ENCODE measurements at places on chromosomes 12 and 14.

DNA sequence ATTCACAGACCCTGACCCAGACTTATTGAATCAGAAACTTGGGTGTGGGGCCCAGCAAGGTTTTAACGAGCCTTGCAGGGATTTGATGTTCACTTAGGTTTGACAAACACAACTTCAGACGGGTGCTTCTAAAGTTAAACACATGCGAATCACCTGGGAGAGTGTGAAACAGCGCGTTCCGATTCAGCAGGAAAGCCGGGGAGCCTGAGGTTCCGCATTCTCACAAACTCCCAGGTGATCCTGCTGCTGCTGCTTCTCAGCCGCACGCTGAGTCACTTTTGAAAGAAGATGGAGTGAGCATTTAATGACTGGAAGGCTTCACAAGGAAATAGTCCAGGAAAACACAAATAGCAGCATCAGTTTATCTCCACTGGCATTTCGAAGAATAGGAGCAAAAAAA lies 44.2 kb upstream of the DDX11 start:
- DNase-seq: no peak

DNA sequence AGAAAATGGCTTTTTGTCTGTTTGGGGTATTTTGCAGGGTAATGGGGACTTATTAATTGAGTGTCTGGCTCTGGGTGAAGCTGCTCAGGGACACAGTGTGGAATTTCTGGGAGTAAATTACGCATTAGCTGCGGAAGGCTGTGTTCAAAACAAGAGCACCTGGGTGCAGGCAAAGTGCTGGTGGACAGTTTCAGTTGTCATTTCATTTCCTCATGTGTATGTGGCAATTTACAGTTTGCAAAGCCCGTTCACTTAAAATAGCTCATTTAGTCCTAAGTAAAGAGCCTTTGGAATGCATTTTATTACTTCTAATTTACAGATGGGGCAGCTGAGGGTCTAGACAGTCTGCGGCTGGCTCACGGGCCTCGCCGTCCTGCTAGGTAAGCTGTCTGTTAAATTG lies 546.8 kb downstream of the BCL11B start:
- DNase-seq: no peak

GRCh38 chr12:74021937-74022336 lies 515.7 kb upstream of the ATXN7L3B start:
- DNase-seq: no peak

DNA sequence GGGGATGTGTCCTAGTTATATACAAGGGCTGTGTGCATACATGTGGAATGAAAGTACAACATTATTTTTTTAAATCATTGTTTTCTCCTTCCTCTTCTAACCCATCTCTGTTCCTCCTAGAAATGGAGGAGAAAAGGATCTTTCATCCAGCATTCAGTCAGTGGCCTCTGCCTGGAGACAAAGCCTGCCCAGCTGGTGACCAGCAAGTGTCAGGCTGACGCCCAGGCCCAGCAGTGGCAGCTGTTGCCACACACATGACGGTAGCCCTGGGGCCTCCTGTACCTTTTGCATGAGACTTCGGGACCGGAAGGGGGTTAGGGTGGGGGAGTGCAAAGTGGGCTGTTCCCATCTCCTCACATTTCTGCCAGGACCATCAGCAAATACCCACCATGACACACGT lies 46.2 kb downstream of the ERH start:
- DNase-seq: no peak

- no peak for DNase-seq
These were observed 59.8 kb upstream of the C14orf180 start for GRCh38 chr14:104519721-104520120.

GRCh38 chr12:8779281-8779680 lies 43.1 kb upstream of the A2ML1 start:
- no peak for DNase-seq

DNA sequence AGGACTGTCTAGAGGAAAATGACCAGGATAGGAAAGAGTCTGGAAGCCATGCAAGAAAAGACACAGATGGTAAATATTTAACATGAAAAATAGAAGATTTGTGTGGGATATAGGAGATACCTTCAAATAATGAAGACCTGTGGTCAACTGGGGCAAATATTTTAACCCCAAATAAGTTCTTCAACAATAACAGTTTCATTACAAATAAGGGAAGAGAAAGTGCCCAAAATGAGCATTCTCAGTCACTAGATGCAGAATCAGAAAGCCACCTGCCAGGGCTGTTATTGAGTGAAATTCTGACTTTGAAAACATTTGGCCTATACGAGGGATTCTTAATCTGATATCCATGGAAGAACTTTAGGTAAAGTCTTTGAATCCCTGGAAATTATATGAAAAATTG lies 231.2 kb upstream of the PLEKHG7 start:
- no peak for DNase-seq

GRCh38 chr14:23443881-23444280 lies 8.4 kb upstream of the MYH7 start:
- no peak for DNase-seq

GRCh38 chr12:124321040-124321481 lies 26.2 kb downstream of the RFLNA start:
- DNase-seq: peak; percentile 54

GRCh38 chr12:6858799-6859198 lies 6.8 kb downstream of the USP5 start:
- no peak for DNase-seq

DNA sequence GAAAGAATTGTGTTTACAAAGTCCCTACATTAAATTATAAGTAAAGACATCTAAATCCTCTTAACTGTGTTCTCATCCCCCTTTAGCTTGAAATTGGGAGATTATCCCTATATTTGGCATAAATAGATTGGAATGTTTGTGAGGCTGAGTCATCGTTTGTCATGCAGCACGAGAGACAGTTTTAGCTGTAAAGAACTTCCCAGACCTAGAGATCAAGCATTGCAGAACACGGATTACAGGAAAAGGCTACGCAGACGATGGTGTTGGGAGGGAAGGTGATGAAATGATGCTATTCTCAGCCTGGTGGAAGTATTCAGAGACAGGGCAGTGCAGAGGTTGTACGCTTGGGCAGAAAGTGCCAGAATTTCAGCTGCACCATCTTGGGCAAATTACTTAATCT lies 93.8 kb downstream of the PTPRB start:
- no peak for DNase-seq

- no peak for DNase-seq
These were observed 14.7 kb upstream of the TBX3 start for GRCh38 chr12:114698566-114699163.

GRCh38 chr12:11814374-11814773 lies 164.9 kb downstream of the ETV6 start:
- DNase-seq: no peak

DNA sequence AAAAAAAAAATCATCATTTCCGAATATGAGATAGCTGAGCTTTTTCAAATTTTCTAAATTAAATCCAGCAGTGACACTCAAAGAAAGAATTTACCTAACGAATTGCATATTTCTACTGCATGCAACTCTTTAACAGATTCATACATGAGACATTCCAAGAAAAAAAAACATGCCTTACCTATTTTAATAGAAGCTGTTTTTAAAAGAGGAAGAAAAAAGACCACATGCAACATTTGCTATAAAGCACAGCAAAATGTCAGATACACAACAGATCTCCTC lies 18.5 kb downstream of the CORO1C start:
- DNase-seq: no peak

GRCh38 chr12:69901221-69901905 lies 76.3 kb downstream of the MYRFL start:
- DNase-seq: no peak

DNA sequence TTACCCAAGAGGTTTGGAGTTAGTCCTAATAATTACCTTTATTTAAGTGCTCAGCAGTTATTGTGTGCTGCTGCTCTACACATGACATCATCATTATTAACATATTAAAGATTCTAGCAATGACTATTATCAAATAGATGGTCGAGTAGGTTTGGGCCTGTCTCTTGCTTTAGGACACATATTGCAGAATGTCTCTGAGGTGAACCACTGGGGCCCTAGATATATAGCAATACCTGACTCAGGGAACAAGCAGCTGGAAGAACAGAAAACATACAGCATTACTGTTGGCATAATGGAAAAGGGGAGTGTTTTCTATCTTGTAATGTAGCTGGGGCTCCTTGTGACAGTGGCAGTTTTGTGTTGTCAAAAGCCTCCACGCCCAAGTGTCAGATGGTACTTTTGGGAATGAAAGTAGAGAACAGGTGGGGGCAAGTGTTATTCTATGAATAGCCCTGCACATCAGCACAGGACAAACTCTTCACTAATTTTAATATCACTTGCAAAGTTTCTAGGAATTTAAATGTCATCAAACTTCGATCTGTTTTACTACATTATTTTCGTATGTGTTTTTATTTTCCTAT lies 54.6 kb downstream of the C12orf56 start:
- no peak for DNase-seq

DNA sequence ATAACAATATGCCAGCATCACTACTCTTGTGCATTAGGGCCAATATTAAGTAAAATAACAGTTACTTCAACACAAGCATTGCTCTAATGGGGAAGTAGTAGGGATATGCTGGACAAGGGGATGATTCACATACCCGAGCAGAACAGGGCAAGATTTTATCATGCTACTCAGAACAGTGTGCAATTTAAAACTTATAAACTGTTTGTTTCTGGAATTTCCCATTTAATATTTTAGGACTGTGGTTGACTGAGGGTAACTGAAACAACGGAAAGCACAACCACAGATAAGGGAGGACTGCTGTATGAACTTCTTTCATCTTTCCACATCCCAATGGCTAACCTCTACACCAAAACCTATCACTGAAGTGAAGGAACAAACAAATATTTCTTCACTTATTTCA lies 36.8 kb downstream of the SARNP start:
- no peak for DNase-seq

GRCh38 chr14:92122761-92123160 lies 992 bp downstream of the CPSF2 start:
- DNase-seq: no peak

- no peak for DNase-seq
These were observed 13.0 kb upstream of the TRAF3 start for GRCh38 chr14:102764220-102764671.

DNA sequence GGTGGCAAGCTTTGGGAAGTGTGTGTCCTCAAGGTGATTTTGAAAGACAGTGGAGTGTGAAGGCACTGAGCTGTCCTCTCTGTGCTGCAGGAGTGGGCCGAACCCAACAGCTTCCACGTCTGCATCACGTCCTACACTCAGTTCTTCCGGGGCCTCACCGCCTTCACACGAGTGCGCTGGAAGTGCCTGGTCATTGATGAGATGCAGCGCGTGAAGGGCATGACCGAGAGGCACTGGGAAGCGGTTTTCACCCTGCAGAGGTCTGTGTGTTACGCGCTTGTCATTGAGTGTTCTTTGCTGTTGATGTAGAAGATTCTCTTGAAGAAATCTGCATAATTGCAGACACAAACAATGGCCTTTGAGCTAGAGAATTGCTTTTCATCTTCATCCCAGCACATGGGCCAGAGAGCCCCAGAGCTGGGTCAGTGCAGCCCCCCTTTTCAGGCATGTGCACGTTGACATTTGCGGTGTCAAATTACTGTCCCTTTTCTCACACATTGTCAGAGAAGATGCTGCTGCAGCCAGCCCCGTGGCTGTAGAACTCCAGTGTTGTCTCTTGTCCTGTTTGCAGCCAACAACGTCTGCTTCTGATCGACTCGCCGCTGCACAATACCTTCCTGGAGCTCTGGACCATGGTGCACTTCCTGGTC lies 63.3 kb downstream of the EP400 start:
- DNase-seq: no peak

DNA sequence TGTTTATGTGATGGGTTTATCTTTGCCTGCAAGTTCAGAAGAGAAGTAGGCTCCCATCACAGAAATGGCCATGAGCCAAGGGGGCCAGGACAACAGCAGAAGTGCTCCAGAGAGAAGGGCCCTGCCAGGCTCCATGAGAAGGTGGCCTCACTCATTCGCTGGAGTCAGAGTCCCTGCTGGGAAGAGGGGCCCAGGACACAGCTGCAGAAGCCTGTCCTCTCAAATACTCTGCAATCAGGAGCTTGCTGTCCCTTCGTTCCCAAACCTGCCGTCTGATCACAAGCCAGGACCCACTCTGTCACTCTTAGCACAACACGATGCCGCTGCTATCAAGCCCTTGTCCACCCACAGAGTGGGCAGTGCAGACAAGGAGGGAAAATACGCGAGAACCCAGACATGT lies 306.2 kb upstream of the FKBP4 start:
- no peak for DNase-seq

DNA sequence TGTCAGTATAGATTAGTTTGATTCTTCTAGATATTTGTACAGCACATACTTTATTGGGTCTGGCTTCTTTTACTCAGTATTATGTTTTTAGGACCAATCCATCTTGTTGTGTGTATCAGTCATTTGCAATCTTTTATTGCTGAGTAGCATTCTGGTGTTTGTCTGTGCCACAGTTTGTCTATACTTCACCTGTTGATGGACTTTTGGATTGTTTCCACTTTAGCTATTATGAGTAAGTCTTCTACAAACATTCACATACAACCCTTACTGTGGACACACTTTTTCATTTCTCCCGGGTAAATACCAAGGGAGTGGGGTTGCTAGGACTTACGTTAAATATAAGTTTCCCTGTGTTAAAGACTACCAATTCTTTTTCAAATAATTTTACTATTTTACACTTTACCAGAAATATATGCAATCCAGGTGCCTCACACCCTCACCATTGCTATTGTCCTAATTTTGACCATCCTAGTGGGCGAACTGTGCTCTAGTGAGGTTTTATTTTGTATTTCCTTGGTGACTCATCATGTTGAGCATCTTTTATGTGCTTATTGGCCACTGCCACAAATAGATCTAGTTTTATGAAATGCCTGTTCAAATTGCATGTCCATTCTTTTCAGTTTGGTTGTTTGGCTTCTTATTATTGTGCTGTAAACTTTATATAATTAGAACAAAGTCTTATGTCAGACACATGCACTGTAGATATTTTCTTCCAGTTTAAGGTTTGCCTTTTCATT lies 304.7 kb upstream of the TMTC1 start:
- no peak for DNase-seq

GRCh38 chr12:50184261-50184660 lies 17.1 kb upstream of the CERS5 start:
- no peak for DNase-seq

GRCh38 chr12:22634883-22635282 lies 9.9 kb downstream of the ETNK1 start:
- no peak for DNase-seq

DNA sequence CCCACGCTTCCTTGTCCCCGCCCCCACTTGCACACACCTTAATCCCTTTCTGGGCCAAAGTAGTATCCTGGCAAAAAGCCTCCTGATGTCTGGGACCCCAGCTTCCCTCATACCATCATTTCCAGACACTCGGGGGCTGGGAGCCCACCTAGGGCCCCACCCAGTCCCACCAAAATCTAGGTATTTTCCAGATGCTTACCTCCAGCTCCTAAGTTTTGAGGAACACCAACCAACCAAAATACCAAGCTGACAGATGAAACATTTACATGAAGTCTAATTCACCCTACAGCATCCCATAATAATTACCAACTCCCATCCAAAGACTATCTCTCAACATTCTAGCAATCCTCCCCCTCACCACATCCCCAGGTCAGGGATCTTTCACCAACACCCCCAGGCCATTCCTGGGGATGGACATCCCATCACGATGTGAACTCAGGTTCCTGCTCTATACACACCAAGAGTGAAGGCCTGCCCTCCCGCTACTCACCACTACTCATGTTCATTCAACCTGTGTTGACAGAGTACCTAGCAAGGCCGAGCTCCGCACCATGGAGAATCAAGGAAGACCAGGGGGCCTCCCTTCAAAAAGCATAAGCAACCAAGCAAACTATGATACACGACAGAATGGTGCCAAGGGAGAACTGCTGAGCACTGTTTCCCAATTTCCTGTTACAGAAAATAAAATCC lies 1.6 kb upstream of the CHD4 start:
- no peak for DNase-seq

- DNase-seq: no peak
These were observed 7.1 kb downstream of the BCL11B start for GRCh38 chr14:99264691-99265450.

- DNase-seq: no peak
These were observed 156.2 kb downstream of the KIF26A start for GRCh38 chr14:104294628-104294982.

Data from stimulated activated CD4-positive, alpha-beta T cell treated with anti-CD3 and anti-CD28 coated beads, Interleukin-1b, Interleukin-23, amount 100 ng/mL, for 1 hour (primary cell).